ENCODE measurements at places on chromosomes 11 and 22.

- DNase-seq, result no peak
Observed at GRCh38 chr22:44605486-44605885, 96.5 kb upstream of the PRR5 start.

GRCh38 chr22:49497266-49497665 is 330.4 kb downstream of the BRD1 start:
- DNase-seq, result no peak

DNA sequence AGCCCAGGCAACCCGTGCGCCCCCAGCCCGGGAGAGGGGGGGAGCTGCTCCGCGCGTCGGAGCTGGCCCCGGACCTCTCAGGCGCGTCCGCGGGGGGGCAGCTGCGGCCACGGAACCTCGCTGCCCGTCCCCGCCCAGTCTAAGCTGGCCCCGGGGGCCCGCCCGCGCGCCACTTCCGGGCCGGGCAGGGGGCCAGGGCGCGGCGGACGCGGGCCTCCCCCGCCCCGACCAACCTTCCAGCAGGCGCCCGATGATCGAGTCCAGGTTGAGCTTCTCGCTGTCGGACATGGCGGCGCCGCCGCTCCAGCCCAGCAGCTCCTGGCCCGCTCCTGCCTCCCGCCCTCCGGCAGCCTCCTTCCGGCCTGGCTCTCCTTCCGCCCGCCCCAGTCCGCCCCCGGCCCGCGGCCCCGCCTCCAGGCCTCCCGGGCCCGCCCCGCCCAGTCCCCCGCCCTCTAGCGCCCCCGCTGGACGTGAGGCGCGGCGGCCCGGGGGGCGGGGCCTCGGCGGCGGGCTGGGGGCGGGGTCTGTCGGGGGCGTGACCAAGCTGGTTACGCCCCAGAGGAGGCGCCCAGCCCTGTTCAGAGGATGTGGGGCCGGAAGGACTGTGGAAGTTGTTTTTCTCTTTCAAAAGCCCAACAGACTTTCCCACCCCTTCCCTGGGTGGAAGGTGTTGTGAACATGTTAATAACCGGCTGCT is at the start of gene PPP1CA:
Gene PPP1CA (minus strand): TSS at position 364 of the 697 bp plus-strand sequence. CDS start 76 bp downstream, at position 288.
- peak; percentile 97 for DNase-seq

DNA sequence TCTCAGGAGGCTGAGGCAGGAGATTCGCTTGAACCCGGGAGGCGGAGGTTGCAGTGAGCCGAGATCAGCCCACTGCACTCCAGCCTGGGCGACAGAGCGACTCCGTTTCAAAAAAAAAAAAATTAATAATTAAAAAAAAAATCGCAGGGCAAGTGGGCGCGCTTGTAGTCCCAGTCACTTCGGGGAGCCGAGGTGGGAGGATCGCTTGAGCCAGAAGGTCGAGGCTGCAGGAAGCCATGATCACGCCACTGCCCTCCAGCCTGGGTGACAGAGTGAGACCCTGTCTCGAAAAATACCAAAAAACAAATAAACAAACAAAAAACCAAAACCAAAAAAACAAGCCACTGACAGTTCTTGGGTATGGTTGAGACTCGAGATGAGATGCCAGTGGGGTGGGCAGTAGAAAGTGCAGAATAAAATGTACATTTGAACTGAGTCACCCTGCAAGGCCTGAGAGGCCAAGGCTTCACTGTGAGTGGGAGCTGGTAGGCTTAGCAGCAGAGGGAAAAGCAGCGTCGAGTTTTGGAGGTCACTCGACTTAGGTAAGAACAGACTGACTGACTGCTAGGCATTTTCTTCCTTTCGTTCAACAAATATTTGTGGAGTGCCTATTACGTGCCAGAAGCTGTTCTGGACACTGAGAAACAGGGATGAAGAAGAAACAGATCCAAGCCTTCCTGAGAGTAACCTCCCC is 635 bp upstream of the LDHA start:
- no peak for DNase-seq

GRCh38 chr11:121810291-121810690 is 305.7 kb downstream of the BLID start:
- no peak for DNase-seq

GRCh38 chr22:48659404-48659996 is 1168.2 kb downstream of the BRD1 start:
- DNase-seq, result no peak

- no peak for DNase-seq
Observed at GRCh38 chr11:61503135-61503770, 5.3 kb upstream of the LRRC10B start.

DNA sequence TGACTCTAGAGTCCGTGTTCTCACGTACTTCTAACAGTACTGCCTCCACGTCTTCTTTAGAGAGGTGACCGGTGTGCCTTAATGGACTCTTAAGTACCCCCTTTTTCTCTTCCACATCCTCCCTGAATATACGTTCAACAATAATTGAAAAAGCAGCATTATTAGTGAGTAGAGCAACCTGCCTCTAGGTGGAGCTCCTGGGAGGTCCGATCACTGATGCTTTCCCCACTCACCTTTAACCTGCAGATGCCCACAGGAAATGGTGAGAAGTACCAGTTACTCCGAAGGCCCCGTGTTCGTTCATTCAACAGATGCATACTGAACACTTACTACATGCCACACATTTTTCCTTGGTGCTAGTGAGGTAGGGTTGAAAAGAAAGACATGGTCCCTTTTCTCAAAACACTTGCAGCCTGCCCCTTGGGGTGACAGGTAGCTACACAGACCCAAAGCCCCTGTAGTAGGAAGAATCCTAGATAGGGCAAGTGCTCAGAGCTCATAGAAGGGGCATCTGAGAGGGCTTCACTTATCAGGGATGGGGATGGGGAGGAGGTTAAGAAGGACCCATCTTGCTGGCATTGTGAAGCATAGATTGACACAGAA is 72.7 kb downstream of the FEZ1 start:
- DNase-seq, result no peak

GRCh38 chr11:43359422-43359818 is 700 bp downstream of the TTC17 start:
- peak; percentile 46 for DNase-seq

- DNase-seq, result no peak
Observed at GRCh38 chr11:77287615-77288273, 13.7 kb downstream of the GDPD4 start.

DNA sequence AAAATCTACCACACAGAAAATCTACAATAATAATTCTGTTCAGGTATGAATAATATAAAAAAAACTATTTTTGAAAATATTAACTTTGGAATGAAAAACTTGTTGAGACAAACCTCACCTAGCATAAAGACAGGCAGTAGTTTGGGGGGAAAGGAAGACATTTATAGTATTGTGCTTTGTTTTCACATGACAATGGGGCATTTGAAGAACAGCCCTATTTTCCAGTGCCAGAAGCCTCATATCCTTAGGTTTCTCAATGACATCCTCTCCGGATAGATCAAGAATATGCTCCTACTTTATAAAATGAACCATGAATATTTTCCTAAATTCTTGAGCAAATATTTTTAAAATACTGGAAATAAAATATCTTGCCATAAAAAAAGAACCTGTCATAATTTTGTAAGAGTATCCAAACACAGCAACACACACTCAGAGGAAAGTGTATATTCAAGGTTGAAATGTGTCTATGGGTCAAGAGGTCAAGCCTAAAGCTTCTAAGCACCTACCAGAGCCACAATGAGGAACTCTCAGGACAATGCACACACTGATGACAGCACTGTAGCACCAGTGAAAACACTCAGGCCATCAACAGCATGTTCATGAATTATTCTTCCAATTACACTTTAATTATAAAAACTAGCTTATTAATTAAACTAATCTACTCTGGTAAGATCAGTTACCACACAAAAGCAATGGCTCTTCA is 68.7 kb downstream of the MRTFA start:
- DNase-seq, result no peak

- no peak for DNase-seq
Observed at GRCh38 chr22:50607659-50608020, 7.0 kb downstream of the MAPK8IP2 start.

- peak; percentile 56 for DNase-seq
Observed at GRCh38 chr22:37734964-37735451, 38.2 kb downstream of the TRIOBP start.

- DNase-seq, result no peak
Observed at GRCh38 chr11:94049351-94049750, 28.2 kb downstream of the HEPHL1 start.

DNA sequence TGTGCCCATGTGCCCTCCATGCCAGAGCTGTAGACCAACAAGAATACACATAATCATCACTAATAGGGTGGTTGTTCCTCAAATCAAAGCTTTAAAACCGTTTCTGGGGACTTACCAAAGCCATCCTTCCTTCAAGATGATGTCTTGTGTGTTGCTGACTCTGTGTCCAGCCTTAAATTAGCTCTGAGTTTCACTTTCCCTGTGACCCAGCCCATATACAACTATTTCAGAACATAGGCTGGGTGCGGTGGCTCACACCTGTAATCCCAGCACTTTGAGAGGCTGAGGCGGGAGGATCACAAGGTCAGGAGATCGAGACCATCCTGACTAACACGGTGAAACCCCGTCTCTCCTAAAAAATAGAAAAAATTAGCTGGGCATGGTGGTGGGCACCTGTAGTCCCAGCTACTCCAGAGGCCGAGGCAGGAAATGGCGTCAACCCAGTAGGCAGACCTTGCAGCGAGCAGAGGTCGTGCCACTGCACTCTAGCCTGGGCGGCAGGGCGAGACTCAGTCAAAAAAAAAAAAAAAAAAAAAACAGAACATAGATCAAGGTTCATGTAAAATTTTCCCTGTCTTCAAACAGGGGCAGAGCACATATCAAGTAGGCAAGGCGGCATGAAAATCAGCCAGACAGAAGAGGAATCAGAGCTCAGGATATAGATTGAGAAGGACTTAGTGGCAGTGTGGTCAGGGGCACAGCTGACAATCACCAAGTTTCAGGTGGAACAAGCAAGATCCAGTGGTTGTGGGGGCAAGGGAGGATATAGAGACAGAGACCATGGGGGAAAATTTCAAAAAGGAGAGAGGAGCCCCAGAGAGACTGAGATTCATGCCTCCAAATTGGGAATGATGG is at the start of gene PLAAT2:
Gene PLAAT2 (minus strand): TSS at position 179 of the 855 bp plus-strand sequence. CDS start 55 bp downstream, at position 124.
- no peak for DNase-seq

DNA sequence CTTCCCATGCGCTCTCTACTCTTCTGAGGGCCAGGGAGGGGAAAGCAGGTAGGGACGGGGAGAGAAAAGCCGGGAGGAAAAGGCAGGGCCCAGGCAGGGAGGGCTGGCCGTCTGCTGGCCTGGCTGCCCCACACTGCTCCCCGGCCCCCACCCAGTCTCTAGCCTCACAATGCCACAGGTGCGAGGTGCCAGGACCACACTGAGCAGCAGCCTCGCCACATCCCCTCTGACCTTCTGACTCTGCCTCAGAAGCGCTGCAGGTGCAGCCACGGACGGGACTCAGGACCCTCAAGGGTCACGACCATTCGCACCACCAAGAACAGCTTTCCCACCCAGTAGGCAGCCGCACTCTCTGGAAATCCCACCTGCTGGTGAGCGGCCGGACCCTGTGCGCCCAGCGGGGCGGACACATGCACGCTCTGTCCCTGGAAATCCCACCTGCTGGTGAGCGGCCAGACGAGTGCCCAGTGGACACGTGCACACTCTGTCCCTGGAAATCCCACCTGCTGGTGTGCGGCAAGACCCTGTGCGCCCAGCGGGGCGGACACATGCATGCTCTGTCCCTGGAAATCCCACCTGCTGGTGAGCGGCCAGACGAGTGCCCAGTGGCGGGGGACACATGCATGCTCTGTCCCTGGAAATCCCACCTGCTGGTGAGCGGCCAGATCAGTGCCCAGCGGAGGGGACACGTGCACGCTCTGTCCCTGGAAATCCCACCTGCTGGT is 20.1 kb downstream of the TOLLIP start:
- no peak for DNase-seq

- peak; percentile 3 for DNase-seq
Observed at GRCh38 chr11:45043755-45044475, 93.2 kb upstream of the TP53I11 start.

DNA sequence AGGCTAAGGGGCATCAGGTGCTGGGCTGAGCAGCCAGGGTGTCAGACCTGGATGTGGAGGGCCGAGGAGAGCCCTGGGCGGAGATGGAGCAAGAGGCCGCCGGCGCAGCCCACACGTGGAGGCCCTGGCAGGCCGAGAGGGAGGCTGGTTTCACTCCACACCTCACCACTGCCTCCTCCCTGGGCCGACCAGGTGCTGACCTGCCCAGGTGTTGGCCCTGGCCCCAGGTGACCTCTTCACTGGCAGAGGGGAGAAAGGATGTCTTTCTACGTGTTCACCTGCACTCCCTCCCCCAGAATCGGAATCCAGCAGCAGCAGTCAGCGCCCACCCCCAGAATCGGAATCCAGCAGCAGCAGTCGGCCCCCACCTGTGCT is 781 bp downstream of the ANO9 start:
- no peak for DNase-seq

DNA sequence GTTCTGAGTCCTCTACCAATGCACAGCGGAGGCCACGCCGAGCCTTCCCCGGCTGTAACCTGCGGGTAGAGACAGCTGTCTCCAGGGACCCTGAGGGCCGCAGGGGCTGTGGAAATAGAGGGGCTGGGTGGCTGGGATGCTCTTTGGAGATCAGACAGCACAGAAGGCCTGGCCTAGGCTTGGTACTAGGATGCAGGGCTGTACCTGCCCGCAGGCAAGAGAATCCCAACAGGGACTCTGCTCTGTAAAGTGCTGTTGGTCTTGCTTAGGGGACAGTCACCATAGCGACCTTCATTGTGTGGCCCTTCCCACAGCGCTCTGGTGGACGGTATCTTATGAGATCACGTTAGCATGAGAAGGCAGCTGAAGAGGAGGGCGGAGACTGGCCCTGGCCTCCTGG is 11.3 kb upstream of the KCNJ5 start:
- no peak for DNase-seq

DNA sequence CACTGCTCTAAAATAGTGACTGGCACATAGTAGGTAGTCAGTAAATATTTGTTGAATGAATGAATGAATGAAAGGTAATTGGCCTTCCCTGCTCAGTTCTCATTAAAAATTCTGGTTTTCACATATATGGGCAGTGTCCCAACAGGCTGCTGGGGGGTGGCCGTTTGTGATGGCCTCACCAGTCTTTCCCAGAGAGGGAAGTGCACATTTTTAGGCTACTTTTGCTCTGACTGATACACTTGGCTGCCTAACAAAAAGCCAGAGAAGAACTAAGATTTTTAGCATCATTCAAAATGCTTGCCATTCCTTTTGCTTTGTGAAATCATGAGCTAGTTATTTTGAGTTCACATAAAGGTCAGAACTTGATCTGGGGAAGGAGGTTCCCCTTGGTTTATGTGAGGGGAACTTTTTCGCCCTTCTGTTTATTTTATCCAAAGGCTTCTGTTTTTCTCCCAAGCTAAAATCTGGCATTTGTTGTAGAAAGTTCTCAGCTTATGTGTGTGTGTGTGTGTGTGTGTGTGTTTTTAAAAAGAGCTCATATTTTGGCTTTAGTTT is 83.1 kb downstream of the PTPRJ start:
- no peak for DNase-seq

DNA sequence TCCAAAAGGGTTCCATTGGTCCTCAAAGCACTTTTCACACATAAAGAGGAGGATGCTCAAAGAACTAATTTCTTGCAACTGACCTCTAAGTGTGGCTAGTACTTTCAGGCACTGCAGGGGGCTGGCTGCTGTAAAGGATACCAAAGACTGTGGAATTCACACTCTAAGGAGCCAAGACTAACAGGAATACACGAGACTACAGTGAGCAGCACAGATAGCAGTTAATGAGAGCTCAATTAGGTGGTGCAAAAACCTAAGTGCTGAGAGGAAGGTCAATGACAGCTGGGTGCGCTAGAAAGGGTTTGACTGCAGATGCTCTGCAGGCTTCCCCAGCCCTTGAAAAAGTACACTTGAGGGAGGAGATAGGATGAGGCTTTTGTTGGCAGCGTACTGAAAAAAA is 124.3 kb upstream of the NTM start:
- no peak for DNase-seq

- no peak for DNase-seq
Observed at GRCh38 chr11:81857386-81857785, 876.3 kb downstream of the FAM181B start.

- DNase-seq, result no peak
Observed at GRCh38 chr22:37994049-37994448, 9.7 kb upstream of the SOX10 start.
